ENCODE measurements at places on chromosomes 1 and 21. TPM values are rescaled to one million over a fixed set of nuclear protein-coding genes. Genes with fewer than 3 reads are reported as not detected.

The RXFP4 gene
- not detected for polyA plus RNA-seq

The ADORA3 gene
- not detected for polyA plus RNA-seq

The PLPPR5 gene
- polyA plus RNA-seq, result 0.50 TPM

The MYCL gene
- polyA plus RNA-seq, result 5.1 TPM

DNA sequence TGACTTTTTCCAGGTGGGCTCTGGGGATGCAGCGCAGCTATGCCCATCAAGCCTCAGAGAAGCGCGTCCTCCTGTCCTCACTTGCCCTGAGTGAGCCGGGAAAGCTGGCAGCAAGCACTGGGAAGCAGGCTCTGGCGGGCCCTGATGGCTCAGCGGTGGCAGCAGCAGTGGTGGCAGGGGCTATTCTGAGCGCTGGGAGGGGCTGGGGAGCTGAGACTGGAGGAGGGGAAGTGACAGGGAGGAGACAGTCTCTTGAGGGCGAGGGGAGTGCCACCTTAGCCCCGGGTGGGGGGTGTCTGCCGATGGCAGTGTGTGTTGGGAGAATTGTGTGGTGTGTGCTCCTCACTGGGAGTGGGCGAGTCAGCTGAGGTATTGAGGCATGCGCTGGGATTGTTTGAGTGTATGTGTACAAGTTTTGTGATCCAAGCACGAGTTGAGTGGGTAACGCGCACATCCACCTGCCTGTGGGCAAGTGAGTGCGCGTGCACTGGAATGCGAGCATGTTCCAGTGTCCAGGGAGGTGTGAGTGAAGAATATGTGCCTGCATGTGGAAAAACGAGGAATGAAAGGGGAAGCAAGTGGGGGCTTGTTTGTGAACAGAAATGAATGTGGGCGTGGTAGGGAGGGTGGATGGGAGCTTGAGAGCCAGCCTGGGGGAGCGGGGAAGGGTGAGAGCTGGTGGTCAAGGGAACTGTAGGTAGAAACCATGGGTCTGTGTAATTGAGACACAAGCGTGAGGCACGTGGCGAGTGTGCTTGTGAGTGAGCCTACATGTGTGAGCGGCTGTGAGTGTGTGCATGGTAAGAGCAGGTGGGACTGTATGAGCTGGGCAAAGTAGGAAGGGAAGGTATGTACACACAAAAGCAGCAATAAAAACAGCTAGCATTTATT lies 2.9 kb upstream of the FOXO6 start:
- peaks cover 41% of the 10 kb centered on the region for H3K4me1 ChIP-seq
- peak; percentile 48 for DNase-seq
- no peak overlapping the region for H3K4me3 ChIP-seq
- H3K27ac ChIP-seq, result no peak overlapping the region

DNA sequence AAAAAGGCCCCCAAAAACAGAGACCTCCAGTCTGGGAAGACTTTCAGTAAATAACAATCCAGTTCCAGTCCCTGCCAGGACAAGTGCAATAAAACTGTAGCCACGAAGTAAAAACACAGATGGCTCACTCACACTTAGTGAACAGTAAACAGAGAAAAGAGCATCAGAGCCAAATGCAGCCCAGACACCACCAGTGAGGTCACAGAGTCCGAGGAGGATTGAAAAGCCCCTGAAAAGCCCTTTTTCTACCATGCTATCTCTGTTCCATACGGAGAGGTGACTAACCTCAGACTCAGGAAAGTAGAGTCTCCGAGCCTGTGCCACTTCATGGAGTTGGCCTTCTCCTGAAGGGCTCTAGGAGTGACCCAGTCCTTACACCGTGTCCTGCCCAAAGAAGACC lies 84.5 kb downstream of the COLGALT2 start:
- no peaks in the 10 kb centered on the region for H3K27me3 ChIP-seq
- H3K4me1 ChIP-seq, result peaks cover 14% of the 10 kb centered on the region
- no peak overlapping the region for H3K4me3 ChIP-seq
- no peaks in the 10 kb centered on the region for H3K36me3 ChIP-seq

- no peaks in the 10 kb centered on the region for H3K4me1 ChIP-seq
- no peak for DNase-seq
- no peak overlapping the region for H3K27ac ChIP-seq
Measured at GRCh38 chr1:5415606-5416005, 576.6 kb downstream of the NPHP4 start.

GRCh38 chr1:236066828-236067386 lies 2.0 kb upstream of the NID1 start:
- H3K4me1 ChIP-seq, result peaks cover 2% of the 10 kb centered on the region
- no peak overlapping the region for H3K4me3 ChIP-seq
- H3K27ac ChIP-seq, result no peak overlapping the region

GRCh38 chr1:165408518-165408917 lies 36.4 kb downstream of the RXRG start:
- no peak overlapping the region for H3K27ac ChIP-seq
- H3K27me3 ChIP-seq, result peaks cover 29% of the 10 kb centered on the region
- no peak for DNase-seq
- H3K4me1 ChIP-seq, result no peaks in the 10 kb centered on the region
- H3K36me3 ChIP-seq, result no peaks in the 10 kb centered on the region

GRCh38 chr1:1332774-1333480 lies 1.8 kb downstream of the TAS1R3 start:
- H3K36me3 ChIP-seq, result peaks cover 11% of the 10 kb centered on the region
- no peak overlapping the region for H3K4me3 ChIP-seq
- H3K4me1 ChIP-seq, result peaks cover 32% of the 10 kb centered on the region
- H3K27ac ChIP-seq, result no peak overlapping the region
- H3K27me3 ChIP-seq, result peaks cover 11% of the 10 kb centered on the region
- DNase-seq, result no peak

GRCh38 chr1:118337346-118337745 lies 152.3 kb upstream of the SPAG17 start:
- H3K36me3 ChIP-seq, result no peaks in the 10 kb centered on the region
- H3K27ac ChIP-seq, result no peak overlapping the region
- no peak overlapping the region for H3K4me3 ChIP-seq
- H3K4me1 ChIP-seq, result peaks cover 59% of the 10 kb centered on the region
- H3K27me3 ChIP-seq, result no peaks in the 10 kb centered on the region
- no peak for DNase-seq

DNA sequence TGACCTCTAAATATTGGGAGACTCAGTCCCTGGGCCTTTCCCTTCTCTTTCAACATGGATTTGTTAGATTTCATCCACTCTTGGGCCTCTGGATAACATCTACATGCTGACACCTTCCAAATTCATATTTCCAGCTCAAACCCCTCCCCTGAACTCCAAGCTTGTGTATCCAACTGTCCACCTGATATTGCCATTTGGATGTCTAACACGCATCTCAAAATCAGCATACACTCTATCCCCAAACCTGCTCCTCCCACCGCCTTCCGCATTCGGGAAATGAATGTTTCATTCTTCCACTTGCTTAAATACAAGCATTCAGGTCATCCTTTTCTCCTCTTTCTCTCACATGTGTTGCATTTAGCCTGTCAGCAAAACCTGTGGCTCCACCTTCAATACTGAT lies 17.5 kb upstream of the KAZN start:
- no peaks in the 10 kb centered on the region for H3K4me1 ChIP-seq
- no peak for DNase-seq
- H3K27ac ChIP-seq, result no peak overlapping the region
- no peaks in the 10 kb centered on the region for H3K27me3 ChIP-seq

- H3K36me3 ChIP-seq, result no peaks in the 10 kb centered on the region
- no peaks in the 10 kb centered on the region for H3K4me1 ChIP-seq
- H3K27ac ChIP-seq, result no peak overlapping the region
Measured at GRCh38 chr1:103461161-103462105, 64.1 kb upstream of the RNPC3 start.

GRCh38 chr1:8816264-8816663 lies 1.2 kb downstream of the RERE start:
- no peaks in the 10 kb centered on the region for H3K36me3 ChIP-seq
- H3K4me3 ChIP-seq, result peak overlapping the region; percentile 91
- H3K4me1 ChIP-seq, result peaks cover 21% of the 10 kb centered on the region
- no peak for DNase-seq

DNA sequence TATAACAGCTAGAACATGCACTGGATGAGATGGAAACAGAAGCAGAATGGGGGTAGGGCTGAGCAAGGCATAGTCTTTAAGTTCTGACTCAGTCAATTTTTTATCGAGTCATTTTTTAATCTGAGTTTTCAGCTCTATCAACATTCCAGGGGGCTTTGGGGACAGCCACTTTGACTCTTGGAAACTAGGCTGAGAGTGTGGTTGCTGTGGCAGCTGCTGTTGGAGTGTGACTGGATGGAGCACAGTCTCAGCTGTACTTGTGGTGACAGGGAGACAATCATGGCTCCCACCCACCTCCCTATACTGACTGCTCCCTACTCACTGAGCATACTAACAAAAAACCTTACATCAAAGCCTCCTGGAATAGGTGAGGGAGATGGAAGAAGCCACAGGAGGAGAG lies 25.0 kb downstream of the GJA5 start:
- no peaks in the 10 kb centered on the region for H3K27me3 ChIP-seq
- no peak for DNase-seq
- no peak overlapping the region for H3K4me3 ChIP-seq
- H3K36me3 ChIP-seq, result no peaks in the 10 kb centered on the region

DNA sequence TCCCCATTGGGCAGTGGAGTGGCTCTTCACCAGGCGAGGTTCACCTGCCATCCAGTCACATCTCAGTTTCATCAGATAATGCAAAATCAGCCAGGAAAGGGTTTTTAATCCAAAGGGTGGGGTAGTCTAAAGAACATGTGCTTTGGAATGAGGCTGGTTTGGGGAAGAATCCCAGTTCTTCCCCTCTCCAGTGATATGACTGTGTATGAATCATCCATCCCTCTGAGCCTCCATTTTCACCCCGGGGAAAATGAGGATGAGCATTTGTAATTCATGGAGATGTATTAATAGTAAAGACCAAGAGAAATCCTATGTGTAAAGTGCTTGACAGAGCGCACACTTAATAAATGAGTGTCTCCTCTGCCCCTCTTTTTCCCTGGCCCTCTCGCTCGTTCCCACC lies 215.1 kb upstream of the FGGY start:
- H3K4me1 ChIP-seq, result peaks cover 30% of the 10 kb centered on the region
- H3K36me3 ChIP-seq, result no peaks in the 10 kb centered on the region
- DNase-seq, result no peak
- no peak overlapping the region for H3K4me3 ChIP-seq

Data from keratinocyte (primary cell).